Left cardiac atrium (tissue), 4 donors: ENCODE measurements at places on chromosomes 13 and 19. TPM values are rescaled to one million over a fixed set of nuclear protein-coding genes. Genes with fewer than 3 reads are reported as not detected.
A peak's percentile ranks its signal among the peaks of the same experiment; 100 is the strongest.

GRCh38 chr13:34208336-34208735, 390.4 kb downstream of the RFC3 start:
- no peak for DNase-seq

- no peak for DNase-seq
Observed at GRCh38 chr13:39134574-39134973, 96.3 kb downstream of the NHLRC3 start.

GRCh38 chr13:49220036-49220855, at the start of gene MLNR:
TSS of gene MLNR (plus strand) at chr13:49220338. CDS start at chr13:49220338, 0 bp downstream.
- peak; percentile 45 for DNase-seq

DNA sequence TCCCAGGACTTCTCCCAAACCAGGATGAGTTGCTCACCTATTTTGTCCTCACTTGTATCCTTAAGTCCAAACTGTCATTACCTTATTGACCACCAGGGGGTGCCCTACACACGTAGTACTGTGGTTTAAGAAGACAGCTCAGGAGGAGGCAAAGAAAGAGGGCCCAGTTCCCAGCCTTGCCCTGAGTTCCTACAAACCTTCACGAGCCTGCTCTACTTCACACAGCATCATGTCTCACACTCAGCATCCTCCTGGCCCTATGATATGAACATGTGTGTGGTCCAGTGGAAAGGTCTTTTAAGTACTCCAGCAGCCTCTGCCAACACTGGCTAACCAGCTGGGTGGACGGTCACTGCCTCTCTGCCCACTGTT, 8.1 kb upstream of the ZNF784 start:
- peak; percentile 83 for DNase-seq

- no peak for DNase-seq
Observed at GRCh38 chr13:34256236-34256635, 438.3 kb downstream of the RFC3 start.

DNA sequence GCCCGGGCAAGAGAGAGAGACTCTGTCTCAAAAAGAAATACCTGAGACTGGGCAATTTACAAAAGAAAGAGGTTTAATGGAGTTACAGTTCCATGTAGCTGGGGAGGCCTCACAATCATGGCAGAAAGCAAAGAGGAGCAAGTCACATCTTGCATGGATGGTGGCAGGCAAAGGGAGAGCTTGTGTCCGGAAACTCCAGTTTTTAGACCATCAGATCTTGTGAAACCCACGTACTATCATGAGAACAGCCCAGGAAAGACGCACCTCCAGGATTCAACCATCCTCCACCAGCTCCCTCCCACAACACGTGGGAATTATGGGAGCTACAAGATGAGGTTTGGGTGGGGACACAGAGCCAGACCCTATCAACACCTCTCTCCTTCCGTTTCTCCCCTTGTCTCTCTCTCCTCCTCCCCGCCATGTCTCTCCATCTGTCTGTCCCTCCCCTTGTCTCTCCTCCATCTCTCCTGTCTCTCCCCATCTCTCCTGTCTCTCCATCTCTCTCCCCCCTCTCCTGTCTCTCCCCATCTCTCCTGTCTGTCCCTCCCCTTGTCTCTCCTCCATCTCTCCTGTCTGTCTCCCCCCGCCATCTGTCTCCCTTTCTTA, 10.0 kb downstream of the POLR2E start:
- DNase-seq, result no peak

GRCh38 chr19:16895467-16896145, 6.8 kb downstream of the F2RL3 start:
- no peak for DNase-seq

DNA sequence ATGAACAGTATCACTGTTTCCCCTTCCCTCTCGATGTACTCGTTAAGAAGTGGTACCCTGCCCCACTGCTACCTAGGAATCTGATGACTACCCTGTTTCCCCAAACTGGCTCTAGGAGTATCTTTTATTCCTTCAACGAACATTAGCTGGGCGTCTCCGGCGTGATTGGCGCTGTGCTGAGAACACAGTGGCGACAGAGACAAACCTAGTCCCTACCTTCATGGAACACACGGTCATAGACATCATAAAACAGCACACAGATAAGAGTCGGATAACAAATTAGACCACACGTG, 730 bp downstream of the SYMPK start:
- no peak for DNase-seq

- no peak for DNase-seq
Observed at GRCh38 chr13:114298866-114299265, 15.4 kb upstream of the CHAMP1 start.

GRCh38 chr13:43441899-43442499, 344.8 kb downstream of the ENOX1 start:
- DNase-seq, result no peak

GRCh38 chr19:56759531-56759930, 81.0 kb downstream of the PEG3 start:
- DNase-seq, result no peak

GRCh38 chr19:30065680-30066606, 123.9 kb downstream of the URI1 start:
- DNase-seq, result no peak

GRCh38 chr19:48844472-48844871, 8.2 kb upstream of the HSD17B14 start:
- DNase-seq, result no peak

DNA sequence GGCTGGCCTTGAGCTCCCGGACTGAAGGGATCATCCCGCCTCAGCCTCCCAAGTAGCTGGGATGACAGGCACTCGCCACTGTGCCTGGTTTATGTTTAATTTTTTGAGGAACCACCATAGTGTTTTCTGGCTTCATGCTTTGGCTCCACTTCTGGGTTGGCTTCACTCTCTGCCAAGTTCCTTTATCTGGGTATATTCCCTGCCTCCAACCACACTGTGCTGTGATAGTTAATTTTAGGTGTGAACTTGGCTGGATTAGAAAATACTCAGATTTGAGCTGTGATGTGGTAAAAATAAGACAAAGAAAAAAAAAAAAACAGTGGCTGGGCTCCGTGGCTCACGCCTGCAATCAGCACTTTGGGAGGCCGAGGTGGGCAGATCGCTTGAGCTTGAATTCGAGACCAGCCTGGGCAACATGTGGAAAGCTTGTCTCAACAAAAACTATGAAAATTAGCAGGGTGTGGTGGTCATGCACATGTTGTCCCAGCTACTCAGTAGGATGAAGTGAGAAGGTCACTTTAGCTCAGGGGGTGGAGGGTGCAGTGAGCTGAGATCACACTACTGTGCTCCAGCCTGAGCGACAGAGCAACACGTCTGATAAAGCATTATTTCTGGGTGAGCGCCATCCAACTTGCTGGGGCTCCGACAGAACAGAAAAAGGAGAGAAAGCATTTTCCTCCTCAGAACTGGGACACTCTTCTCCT, 7.5 kb upstream of the ILF3 start:
- DNase-seq, result peak; percentile 31

- no peak for DNase-seq
Observed at GRCh38 chr13:61546911-61547310, 131.3 kb upstream of the PCDH20 start.

DNA sequence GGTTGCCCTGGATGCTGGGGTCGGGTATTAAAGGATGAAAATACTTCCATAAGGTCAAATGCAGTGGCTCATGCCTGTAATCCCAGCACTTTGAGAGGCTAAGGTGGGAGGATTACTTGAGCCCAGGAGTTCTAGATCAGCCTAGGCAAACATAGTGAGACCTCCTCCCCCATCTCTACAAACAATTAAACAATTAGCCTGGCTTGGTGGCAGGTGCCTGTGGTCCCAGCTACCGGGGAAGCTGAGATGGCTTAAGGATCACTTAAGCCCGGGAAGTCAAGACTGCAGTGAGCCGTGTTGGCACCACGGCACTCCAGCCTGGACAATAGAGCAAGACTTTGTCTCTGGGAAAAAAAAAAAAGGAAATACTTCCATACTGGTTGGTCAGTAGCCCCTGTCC, 1.5 kb downstream of the KLK11 start:
- no peak for DNase-seq

GRCh38 chr13:57630661-57631595, 616 bp upstream of the PCDH17 start:
- DNase-seq, result no peak

GRCh38 chr13:26872525-26873385, 112.2 kb upstream of the GPR12 start:
- DNase-seq, result peak; percentile 56

DNA sequence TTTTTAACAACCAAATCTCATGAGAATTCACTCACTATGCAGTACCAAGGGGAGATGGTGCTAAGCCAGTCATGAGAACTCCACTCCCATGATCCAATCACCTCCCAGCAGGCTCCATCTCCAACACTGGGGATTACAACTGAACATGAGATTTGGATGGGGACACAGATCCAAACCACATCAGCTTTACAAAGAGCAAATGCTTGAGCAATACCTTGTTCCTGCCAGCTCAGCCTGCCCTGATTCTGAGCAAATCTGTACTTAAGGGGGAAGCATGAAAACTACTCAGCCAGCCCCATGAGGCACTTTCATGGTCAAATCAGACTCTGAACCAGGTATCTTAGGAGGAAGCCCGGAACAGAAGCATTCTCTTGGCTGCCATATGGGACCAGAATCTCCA, 259.9 kb downstream of the TBC1D4 start:
- DNase-seq, result no peak

- DNase-seq, result peak; percentile 53
Observed at GRCh38 chr13:61415058-61415721, 459 bp downstream of the PCDH20 start.

- DNase-seq, result peak; percentile 52
Observed at GRCh38 chr13:29522044-29522685, 73.3 kb downstream of the SLC7A1 start.

DNA sequence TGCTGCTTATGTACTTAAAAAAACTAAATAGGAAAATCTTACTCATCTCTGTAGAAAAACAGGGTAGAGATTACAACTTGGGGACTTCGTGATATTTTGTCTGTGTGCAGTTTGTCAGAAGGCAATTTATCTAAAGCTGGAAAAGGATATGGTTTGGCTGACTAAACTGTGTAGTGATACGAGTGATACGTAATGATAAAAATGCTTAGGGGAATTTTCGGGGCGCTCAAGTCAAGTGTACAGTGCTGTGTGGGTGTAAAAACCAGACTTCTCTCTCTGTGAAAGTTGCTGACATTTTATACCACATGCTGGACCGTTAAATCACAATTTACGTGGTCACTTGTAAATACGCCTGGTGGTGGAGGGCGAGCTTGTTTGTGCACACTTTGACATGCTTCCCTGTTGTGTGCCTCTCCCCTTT, 221.7 kb downstream of the KCNRG start:
- no peak for DNase-seq

DNA sequence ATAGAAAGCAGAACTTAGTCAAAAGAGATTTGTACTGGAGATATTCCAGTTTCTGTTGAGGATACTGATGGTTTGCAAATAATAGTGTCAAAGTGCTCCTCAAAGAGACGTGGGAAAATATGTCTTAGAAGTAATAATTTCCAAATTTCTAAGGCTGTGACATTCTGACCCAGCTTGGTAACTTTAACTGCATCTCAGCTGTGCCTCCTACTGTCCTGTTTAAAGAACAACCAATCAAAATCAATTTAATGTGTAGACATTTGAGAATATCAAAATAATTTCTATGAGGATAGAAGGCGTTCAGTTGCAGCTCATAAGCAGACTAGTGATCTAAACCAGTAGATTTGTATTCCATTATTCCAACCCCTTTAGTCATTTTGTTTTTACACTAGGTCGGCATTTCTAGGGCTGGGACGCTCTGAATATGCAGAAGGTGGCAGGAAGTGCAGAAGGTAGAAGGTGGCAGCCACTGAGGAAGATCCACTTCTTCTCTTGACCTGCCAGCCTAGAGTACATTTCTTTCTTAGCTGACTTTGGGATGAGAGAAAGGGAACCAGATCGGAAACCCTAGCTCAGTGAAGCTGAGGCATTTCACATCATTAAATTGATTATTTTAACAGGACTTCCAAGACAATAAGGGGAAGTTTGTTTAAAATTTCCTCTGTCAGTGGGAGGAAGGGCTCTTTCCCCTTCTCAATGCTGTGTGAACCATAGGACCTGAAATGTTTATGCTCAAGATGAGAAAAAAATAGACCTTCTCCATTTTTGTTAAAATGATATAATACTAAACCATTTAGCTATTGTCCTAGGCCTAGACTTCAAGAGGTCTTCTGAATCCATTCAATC, 67.5 kb downstream of the COL4A1 start:
- no peak for DNase-seq

DNA sequence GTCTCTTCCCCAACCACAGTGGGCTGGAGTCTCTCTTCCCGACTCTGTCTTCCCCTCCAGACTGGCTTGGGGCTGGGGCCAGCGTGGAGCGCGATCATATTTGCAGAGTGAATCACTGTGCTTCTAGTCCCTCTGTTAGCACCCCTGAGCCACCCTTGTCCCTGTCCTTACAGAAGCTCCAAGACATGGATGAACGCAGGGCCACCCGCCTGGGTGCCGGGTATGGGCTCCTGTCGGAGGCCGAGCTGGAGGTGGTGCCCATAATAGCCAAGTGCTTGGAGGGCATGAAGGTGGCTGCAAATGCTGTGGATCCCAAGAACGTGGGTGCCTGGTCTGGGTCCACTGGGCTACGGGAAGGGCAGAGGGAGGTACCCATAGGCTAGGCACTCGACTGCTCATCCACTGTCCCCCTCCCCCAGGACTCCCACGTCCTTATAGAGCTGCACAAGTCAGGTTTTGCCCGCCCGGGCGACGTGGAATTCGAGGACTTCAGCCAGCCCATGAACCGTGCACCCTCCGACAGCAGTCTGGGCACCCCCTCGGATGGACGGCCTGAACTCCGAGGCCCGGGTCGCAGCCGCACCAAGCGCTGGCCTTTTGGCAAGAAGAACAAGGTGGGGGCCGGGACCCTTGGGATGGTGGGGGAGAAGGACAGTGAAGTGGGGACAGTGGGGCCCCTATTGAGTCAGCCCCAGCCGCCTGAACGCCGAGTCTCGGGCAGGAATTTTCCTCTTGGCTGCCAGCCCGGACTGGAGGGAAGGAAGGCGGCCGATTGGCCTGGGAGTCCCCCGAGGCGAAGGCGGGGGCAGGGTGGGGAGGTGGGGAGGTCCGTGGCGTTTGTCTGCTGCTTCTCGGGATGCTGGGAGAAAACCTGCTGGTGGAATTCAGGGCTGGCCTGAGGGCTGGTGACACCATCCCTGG, 5.2 kb downstream of the TRIP10 start:
- DNase-seq, result peak; percentile 91

- no peak for DNase-seq
Observed at GRCh38 chr19:50912727-50913716, 1.8 kb upstream of the KLK4 start.

ZNF470 gene
- total RNA-seq, result 3.4 TPM

CEACAM6 gene
- total RNA-seq, result not detected

ETV2 gene
- 0.88 TPM for total RNA-seq

ICAM5 gene
- 0.71 TPM for total RNA-seq

SMIM17 gene
- total RNA-seq, result 0.39 TPM

ZNF681 gene
- total RNA-seq, result 0.85 TPM

PLPP2 gene
- total RNA-seq, result 0.76 TPM

CYP2B6 gene
- not detected for total RNA-seq

CYSLTR2 gene
- total RNA-seq, result 7.0 TPM

TRIM13 gene
- 19.5 TPM for total RNA-seq

BCL2L12 gene
- 12.0 TPM for total RNA-seq

IZUMO2 gene
- total RNA-seq, result not detected

MICOS13 gene
- total RNA-seq, result 142 TPM

C13orf42 gene
- not detected for total RNA-seq

LYPD3 gene
- total RNA-seq, result 0.42 TPM

ALDH16A1 gene
- total RNA-seq, result 16.8 TPM

SRRM5 gene
- 0.10 TPM for total RNA-seq

PSG2 gene
- not detected for total RNA-seq

REX1BD gene
- total RNA-seq, result 76.0 TPM
